ENCODE measurements at places on chromosomes 4 and X.

DNA sequence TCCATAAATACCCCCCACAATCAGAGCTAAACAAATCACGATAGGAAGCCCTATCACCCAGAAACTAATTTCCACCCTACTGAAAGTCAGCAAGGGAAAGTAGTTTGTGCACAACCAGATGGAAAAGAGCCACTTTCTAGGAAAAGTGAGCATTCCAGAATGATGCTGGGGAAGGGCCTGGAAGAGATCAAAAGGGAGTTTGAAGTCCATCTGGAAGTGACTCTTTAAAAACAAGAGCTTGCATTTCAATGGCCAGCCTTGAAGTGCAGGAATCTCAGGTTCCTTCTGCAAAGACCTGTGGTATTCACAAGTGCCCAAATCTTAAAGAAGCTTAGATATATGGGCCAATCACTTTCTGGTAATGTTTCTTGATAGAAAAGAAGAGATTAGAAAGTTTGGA is 97.0 kb upstream of the LDB2 start:
- no peak for DNase-seq

GRCh38 chr4:3676907-3677747 is 89.1 kb upstream of the ADRA2C start:
- no peak for DNase-seq

GRCh38 chr4:124737619-124738018 is 25.1 kb upstream of the ANKRD50 start:
- no peak for DNase-seq

DNA sequence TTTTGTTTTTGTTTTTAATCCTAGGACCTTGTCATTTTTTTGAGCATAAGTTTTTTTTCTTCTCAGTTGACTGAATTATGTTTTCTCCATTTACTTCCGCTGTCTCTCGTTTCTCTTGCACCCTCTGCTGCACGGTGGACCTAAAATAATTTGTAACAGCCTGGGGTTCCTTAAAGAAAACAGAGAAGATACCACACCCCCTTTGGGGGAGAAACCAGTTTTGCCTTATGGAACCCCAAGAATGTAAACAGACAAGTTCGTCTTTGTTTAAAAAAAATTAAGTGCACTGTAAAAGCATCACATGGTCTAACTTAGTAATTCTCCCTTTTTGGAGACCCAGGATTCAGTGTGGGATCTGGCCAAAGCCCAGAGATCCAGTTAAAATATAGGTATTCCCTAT is 32.8 kb upstream of the MAGEA4 start:
- DNase-seq: no peak

- no peak for DNase-seq
These were observed 9.7 kb downstream of the PPEF2 start for GRCh38 chr4:75892508-75892907.

DNA sequence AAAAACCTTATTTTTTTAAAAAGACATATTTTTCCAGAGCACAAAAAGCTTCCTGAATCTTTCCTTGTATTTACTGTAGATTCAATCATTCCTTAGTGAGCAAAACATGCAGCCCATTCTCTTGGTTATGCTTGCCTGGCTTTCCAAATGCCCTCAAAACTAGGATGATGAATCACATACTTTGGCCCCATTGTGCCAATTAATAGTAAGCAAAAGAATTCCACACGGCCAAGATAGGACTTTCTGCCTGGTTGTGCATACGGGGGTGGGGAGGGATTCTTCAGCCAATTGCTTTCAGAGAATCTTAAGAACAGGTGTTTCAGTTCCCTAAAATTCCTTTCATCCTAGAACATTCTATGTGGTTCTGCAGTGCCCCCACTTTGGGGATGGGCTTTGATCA is 7.0 kb downstream of the RAI2 start:
- DNase-seq: no peak

GRCh38 chrX:15594371-15594770 is 6.4 kb downstream of the ACE2 start:
- DNase-seq: no peak

DNA sequence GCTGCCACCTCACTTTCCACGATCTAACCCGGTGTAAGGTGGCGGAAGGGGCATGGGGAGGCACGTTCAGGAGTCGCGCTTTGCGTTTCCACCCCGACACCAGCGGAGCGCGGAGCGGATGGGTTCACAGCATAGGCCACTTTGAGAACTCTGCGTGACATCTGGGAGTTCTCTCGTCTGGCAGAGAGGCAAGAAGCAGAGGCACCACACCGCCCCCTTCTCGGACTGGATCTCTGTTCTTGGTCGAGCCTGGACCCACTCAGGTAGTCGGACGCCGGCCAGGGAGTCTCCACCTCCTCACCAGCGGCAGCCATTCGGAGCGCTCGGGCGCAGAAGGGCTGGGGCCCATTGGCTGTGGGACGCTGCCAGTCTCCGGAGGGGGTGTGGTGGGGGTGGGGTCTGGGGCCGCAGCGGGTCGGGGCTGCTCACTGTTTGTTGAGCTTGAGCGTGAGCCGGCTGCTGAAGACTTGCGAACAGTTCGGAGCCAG is at the start of gene DACH2:
TSS of gene DACH2 (plus strand) at position 428 of the 488 bp plus-strand sequence.
- peak; percentile 4 for DNase-seq

DNA sequence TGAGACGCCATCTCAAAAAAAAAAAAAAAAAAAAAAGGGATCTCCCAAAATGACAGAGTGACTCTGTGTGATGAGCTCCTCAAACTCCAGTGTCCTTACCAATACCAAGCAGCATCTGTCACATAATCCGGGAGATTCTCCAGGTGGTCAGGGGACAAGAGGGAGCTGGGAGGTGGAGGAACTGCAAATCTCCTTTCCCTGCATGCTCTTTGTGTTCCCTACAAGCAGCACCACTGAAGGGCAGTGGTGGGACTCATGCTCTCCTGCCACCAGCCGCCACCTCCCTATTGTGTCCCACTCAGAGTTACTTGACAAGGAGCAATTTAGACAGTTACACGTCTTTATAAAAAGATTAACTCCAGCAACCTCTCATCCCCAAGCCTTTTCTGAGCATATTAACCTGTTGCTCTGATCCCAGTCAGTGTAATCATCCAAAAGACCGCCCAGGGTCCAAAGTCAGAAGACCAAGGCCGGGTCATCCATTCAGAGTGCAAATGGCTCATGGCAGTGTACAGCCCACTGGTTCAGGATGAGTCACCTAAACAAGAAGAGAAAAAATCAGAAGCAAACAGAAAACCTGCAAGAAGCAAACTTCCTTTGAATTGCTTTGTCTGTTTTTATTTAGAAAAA is 23.6 kb downstream of the MGST2 start:
- DNase-seq: no peak

- DNase-seq: no peak
These were observed 298.2 kb upstream of the KLF3 start for GRCh38 chr4:38365748-38366310.

DNA sequence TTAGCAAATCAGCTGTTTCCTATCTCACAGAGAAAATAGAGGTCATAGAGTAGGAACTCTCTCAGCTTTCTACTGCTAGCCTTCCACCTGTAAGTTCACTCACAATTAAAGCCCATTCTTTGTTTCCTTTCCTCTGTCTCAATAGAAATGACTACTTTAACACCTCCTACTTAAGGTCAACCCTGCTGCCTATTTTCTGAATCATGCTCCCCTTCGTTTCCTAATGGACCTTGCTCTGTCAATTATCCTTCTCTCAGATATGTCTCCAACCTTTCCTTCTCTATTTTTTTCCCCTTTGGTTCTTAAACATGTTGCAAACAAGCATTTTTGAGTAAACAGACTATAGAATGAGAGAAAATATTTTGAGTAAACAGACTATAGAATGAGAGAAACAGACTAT is 5.1 kb upstream of the PAQR3 start:
- no peak for DNase-seq

DNA sequence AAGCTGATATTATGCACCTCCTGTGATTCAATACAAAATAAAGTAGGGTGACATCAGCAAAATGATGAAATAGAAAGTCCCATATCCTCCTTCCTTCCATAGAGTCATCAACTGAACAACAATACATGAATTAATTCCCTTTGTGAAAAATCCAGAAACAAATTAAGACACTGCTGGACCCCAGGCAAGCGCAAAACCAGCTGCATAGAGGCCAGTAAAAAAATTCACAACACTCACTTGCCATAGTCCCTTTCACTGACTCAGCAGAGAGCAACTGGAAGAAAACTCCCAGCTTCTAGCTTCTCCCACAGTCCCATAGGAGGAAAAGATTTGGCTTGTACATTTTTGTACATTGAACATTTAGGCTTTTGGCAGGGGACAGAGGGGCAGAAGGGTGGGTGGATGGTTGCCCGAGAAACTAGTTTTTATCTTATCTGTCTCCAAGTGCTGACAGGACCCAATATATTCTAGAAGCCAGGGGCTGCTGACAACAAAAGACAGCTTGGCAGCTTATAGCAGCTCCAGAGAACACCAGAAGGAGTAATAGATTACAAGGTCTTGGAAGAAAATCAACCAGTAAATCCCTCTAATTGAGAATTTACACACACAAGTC is 124.6 kb downstream of the NDST3 start:
- no peak for DNase-seq

- DNase-seq: no peak
These were observed 2.4 kb downstream of the SLC2A9 start for GRCh38 chr4:10018818-10019461.

- no peak for DNase-seq
These were observed 102.9 kb downstream of the COX18 start for GRCh38 chr4:72966652-72967051.

DNA sequence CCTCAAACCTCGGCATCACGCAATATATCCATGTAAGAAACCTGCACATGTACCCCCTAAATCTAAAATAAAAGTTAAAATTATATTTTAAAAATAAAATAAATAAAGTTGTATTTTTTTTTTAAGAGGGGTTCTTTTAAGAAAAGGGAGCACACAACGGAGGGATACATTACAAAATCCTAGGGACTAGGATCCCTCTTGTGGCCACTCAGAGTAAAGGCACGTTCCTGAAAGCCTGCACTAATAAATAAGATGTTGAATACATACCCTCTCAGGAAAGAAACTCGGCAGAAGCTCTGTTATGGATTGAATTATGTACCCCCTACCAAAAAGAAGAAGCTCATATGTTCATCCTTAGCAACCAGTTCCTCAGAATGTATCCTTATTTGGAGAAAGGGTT is 50.9 kb upstream of the PRDX4 start:
- no peak for DNase-seq

DNA sequence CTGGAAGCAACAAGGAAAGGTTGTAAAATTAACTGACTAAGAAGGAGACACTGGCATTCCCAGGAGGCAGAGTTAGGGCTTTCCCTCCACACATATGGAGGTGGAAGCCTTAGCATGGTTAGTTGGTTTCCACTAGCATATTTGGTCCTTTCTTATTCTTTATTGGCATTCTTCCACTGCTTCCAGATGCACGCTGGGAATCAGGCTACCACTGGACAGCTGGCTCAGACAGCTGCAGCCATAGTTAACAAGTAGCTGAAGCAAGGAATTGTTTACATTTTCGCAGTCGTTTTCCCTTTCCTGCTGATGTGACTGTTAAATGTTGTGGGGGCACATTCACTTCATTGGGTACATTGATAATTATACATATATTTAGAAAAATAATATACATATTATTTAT is 169.2 kb downstream of the GRIA2 start:
- DNase-seq: no peak

- no peak for DNase-seq
These were observed 139.5 kb downstream of the PDGFRA start for GRCh38 chr4:54368281-54369265.

DNA sequence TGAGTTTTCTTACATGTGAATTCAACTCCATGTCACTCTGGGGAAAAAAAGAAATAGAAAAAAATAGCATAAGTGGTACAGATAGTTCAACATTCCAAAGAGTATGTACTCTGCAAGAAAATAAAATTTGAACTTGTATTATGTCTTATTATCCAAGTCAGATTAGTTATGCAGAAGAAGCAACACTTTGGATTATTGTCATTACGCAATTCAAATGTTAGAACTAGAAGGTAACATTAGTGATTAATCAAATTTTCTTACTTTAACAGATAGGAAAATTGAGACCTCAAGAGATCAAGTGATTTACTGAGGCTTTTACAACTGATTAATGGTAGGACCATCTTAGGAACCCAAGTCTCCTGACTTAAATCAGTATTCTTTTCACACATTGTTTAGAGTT is 159.1 kb downstream of the STIM2 start:
- DNase-seq: no peak

- DNase-seq: peak; percentile 53
These were observed 2.8 kb downstream of the VEGFC start for GRCh38 chr4:176789955-176790354.

GRCh38 chr4:155972098-155972497 is 18.4 kb upstream of the CTSO start:
- no peak for DNase-seq

GRCh38 chr4:185915271-185915670 is 103.3 kb upstream of the SORBS2 start:
- DNase-seq: no peak

- DNase-seq: no peak
These were observed 22.8 kb upstream of the SORBS2 start for GRCh38 chr4:185834778-185835177.

DNA sequence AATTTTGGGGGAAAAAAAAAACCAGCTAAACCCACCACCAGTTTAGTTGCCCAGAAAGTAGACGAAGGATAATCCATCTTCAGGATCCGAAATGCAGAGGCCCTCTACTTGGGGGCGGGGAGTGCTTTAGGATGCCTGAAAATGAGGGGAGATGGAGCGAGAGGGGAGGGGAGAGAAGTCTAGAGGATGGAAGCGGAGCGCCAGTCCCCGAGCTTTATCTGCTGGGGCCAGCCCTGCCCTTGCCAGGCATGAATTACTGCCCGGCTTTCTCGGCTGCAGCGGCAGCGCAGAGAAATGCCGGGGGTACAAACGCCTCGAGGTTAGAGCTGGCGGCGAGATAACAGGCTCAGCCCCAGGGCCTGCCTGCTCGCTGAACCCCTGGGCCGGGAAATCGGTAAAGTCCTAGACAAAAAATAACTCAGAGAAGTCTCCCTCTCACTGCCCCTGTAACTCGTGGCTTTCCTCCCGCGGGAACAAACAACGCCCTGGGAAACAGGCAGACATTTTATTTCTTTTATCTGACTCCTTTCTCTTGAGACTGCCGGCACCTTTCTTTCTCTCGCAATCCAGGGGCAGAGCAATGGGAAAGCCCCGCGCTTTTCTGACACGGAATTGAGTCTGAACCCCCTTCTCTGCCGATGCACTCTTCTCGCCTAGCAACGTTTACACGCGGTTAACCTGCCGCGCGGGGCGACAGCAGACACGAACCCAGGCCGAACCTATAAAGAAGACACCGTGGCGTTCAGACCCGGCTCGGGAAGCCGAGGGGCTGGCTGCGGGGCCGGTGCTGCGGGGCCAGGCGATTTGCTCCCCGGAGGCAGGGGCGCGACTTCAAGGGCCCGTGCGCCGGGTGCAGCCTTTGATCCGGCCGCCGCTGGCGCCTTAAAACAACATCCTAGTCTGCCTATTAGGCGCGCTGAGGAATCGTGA is 3.1 kb upstream of the MSX1 start:
- DNase-seq: no peak

DNA sequence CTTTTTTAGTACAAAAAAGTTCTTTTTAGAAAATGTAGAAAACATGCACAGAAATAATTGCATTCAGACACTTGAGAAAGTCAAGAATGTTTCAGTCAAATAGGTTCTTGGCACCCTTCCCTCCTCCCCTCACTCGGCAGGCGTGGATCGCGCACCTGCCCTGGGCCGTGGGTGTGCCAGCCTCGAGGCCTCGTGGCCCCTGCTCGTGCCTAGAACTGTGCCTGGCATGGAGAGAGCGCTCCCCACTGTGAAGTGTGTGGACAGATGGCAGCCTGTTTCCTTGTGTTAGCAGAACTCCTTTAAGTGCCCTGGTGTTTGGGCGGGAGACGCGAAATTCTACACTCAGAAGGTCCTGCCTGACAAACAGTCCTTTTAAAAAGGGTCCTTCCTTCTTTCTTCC is 14.7 kb downstream of the RGS12 start:
- DNase-seq: no peak

- DNase-seq: peak; percentile 9
These were observed 57.7 kb downstream of the WFS1 start for GRCh38 chr4:6327220-6327917.

Measured in keratinocyte (primary cell).